ENCODE measurements at places on chromosomes 12 and 14.

- DNase-seq = no peak
Measured at GRCh38 chr14:21112255-21112654, 11.4 kb downstream of the TMEM253 start.

- DNase-seq = no peak
Measured at GRCh38 chr12:93664573-93665138, 12.5 kb upstream of the CRADD start.

GRCh38 chr14:61388976-61389576 lies 67.7 kb downstream of the PRKCH start:
- DNase-seq = no peak

- DNase-seq = no peak
Measured at GRCh38 chr12:55658635-55659391, 22.1 kb downstream of the OR10P1 start.

GRCh38 chr14:35405304-35405996 lies 901 bp upstream of the NFKBIA start:
- no peak for DNase-seq

- no peak for DNase-seq
Measured at GRCh38 chr14:38208618-38209562, 1.2 kb downstream of the SSTR1 start.

DNA sequence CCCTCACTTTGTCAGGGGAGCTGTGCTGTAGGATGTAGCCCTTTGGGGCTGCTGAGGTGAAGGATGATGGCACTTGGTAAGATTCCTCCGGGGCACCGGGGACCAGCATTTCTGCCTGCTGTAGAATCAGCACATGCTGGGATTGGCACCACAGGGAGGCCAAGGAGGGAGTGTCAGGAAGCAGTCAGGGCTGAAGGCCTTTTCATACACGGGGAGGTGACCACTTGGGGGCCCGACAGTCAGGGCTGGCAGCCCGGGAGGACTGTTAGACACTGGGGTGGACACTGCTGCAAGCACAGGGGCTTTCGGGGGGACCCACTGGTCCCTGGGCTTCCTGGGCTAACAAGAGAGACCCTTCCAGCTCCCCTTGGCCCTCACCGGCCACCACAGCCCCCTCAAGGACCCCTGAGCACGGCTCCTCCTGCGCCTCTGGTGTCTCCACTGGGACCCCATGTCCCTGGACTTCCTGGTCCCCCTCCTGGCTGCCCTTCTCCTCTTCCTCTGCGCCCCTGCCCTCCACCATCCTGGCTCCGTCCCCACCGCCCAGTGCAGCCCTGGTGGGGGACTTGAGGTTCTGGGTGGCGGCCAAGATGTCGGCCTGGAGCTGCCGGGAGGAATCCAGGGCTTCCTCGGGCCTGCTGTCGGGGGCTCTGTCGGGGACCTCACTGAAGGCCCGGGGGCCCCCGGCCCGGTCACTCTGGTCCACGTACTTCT lies 6.5 kb downstream of the TMEM119 start:
- DNase-seq = no peak

- no peak for DNase-seq
Measured at GRCh38 chr12:43008953-43009845, 419.7 kb upstream of the PRICKLE1 start.

DNA sequence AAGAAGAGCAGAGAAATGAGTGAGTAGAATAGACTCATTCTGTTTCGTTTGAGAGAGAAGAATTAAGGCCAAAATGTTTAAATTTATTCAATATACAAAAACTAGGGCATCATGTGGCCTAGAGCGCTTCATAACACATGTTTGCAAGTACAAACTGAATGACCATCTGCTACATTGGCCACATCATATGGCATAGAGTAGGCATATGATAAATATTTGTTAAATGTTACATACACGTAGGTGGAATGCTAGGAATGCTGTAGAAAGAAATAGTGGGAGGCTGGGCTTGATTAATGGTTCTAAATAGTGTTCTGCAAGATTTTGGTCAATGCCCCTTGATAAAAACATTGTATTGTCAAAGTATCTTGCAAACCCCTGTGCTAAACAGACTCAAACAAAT lies 10.8 kb downstream of the MGP start:
- no peak for DNase-seq

DNA sequence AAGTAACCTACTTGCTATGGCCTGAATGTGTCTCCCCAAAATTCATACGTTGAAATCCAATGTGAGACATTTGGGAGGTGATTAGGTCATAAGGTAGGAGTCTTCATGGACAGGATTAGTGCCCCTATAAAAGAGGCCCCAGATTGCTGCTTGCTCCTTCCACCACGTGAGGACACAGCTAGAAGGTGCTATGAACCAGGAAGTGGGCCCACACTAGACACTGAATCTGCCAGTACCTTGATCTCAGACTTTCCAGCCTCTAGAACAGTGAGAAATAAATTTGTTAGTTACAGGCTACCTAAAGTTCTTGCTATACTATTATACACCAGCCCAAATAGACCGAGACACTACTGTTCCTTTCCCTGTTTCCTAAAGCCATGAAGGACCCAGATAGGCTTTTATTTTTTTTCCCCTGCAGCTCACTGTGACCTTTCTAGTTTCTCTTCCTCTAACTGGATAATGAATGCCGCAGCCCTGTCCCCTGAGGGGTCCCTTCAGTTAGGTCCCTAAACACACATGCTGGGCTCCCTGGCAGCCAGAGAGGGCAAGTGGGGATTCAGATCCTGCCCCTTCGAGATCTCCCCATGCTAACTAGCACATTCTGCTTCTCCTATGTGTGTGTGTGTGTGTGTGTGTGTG lies 19.3 kb downstream of the SLC25A3 start:
- DNase-seq = no peak

GRCh38 chr12:8054816-8055215 lies 11.3 kb downstream of the C3AR1 start:
- DNase-seq = no peak

Measured in stimulated activated CD4-positive, alpha-beta T cell treated with anti-CD3 and anti-CD28 coated beads, Interleukin-2, amount 100 ng/mL, for 48 hours (primary cell).